AML-193 (cell line): ENCODE measurements at places on chromosomes 1 and 21.

GRCh38 chr1:193932979-193933378, 746.6 kb upstream of the B3GALT2 start:
- no peak for DNase-seq

DNA sequence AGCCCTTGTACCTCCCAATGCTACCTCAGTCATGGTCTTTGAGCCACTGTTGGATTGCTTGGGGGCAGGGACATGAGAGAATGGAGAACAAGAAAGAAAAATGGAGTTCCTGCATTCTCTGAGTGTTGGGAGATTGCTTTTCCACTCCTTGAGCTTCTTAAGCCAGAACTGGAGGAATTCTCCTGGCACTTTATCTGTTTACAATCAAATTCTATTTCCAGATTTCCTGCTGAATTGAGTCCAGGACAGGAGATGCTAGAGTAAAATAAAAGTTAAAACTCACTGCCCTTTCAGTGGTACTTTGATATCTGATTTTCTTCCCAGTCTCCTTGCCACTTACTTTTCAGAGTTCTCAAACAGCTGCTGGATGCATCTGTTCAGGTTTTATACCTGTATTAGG, 24.4 kb upstream of the DEPDC1 start:
- no peak for DNase-seq

DNA sequence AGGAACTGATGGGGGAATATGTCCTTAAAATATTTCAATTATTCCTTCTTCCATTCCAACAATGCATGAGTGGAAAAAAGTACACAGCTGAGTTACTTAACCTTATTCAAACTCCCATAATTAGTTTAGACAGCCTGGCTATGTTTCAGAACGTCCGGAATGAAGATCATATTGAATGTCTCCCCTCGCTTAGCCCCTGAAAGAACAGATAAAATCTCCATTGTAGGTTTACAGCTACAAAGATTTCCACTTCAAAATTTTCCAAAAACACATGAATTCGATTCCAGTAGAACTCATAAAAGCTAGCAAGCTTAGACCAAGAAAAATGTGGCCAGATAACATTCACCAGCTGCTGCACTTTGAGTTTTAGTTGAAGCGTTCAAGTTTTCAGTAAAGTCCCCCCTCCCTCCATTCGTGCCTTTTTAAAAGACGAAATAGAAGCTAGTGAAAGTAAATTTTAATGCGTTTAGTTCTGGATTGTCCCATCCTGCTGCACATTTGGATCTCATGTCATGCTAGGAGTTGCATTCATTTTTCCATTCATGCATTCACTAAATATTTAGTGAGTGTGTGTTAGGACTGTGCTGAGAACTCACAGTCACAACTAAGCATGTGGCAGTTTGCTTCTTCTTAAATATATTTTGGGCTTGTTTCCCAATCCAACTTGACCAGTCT, 29.4 kb upstream of the SSX2IP start:
- no peak for DNase-seq

DNA sequence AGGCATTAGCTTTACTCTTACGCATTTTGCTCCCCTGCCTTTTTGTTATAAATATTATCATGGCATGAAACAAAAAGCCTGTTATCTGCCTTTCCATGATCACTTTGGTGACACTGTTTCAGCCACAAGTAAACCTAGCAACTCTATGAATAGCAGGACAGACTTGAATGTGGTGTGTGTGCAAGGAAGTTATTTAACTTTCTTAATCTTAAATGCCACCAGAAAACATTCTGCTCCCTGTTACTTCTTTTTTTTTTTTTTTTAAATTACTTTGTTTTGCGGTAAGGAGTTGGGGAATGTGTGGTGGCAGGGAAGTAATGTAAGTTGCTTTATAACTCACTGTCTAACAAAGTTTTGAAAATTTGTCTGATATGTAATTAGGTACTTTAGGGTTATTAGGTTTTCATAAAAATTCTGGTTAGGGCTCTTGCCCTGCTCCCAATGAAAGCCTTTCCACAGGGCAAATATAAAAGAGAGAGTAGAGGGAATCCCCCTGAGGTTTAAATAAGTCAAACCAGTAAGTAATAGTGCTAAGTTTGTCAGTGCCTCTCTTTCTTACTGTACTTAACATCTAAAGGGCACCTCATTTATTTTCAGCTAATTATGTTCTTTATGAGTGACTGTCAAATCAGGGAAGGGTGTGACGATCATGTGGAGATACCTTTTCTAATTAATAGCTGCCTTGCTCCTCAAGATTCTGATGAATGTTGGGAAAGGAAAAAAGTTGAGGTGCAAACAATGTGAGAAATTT, 39.5 kb downstream of the RASAL2 start:
- DNase-seq = no peak

DNA sequence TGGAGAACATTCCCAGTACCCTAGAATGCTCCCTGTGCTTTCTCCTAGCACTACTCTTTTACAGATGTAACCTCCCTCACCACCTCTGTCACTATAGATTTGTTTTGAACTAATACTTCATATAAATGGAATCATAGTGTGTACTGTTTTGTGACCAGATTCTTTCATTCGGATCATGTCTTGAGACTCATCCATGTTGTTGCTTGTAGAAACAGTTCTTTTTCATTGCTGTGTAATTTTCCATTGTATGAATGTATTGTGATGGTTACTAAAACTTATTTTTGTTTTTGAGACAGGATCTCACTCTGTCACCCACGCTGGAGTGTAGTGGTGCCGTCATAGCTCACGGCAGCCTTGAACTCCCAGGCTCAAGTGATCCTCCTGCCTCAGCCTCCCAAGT, 2.7 kb downstream of the MAST2 start:
- DNase-seq = no peak

- no peak for DNase-seq
Observed at GRCh38 chr1:218679391-218679790, 334.3 kb downstream of the TGFB2 start.

GRCh38 chr1:35605071-35605866, 32.2 kb downstream of the TFAP2E start:
- no peak for DNase-seq

DNA sequence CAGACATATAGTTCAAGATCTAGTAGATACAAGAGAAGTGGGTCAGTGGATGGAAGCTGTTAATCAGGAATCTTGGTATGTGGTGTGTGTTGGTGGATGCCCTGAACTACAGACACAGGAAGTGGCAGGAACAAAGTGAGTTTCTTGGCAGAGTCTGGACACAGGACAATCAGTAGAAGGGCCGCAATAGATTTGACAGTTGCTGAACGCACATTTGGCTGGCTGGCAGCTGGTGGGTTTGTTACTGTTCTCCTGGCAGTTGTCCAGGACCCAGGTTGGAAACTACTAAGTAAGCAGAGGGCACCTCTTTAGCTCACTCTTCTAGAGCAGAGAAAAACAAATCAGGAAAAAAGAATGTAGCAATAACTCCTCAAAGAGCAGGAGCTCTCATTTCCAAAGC, 13.2 kb downstream of the KRTAP26-1 start:
- no peak for DNase-seq

- no peak for DNase-seq
Observed at GRCh38 chr1:13782634-13783360, 82.8 kb downstream of the PRDM2 start.
